Stimulated activated CD8-positive, alpha-beta memory T cell treated with anti-CD3 and anti-CD28 coated beads, Interleukin-7, amount 100 ng/mL, for 4 hours (primary cell): ENCODE measurements at places on chromosomes 3 and 15.

GRCh38 chr3:107943786-107944523 is 146.9 kb downstream of the CD47 start:
- DNase-seq, result no peak

- DNase-seq, result no peak
Measured at GRCh38 chr3:129330409-129330808, 51.7 kb downstream of the HMCES start.

DNA sequence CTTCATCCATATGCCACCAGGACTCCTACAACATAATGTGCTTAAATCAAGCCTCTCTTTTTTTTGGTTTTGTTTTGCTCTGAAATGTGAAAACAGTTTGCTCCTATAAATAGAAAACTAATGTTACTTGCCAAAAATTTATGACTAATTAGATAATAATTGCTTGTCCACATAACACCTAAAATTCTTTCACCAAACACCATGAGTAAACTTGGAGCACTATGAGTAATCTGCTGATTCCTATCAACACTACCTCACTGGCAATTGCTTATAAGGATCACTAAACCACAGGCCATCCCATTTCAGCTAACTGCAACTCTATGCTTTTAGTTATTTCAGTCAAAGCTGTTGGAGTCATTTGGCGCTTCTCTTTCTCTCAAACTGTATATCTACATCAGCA is 252.7 kb downstream of the EPHA3 start:
- DNase-seq, result no peak

DNA sequence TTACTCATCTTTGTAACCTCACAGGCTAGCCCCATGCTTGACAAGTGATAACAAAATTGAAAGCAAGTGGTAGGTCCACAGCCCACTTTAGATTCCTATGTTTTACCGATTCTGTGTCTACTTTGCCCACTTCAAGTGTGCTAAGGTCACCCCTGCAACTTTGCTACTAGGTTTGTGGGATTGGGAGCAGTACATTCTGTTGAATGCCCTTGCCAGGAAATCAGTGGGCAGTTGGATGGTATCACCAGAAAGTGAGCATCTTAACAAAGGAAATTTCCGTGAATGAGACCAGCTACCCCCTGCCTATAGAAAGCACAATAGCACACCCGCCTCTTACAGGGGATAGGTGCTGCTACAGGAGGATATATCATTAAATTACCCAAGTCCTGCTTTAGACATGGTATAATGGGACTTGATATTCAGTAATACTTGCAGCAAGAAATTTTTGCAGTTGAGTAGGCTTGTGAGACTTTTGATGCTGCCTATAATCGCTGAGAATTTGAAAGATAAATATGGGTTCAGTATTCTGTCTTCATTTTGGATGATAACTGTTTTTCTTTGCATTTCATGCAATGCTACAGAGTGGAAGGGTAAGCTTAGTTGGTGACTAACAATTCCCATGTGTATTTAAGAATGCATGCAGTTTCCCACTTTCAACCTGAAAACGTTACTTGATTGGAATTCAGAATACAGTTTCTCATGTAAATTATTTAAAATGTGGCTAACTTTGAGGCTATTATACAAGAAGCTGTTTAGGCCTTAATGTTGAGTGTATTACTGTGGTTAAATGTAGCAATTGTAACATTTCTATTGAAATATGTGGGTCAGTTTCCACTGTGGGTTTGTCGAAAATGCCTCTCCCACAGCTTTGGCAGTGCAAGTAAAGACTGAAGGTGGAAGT is 9.5 kb downstream of the EBLN2 start:
- no peak for DNase-seq

DNA sequence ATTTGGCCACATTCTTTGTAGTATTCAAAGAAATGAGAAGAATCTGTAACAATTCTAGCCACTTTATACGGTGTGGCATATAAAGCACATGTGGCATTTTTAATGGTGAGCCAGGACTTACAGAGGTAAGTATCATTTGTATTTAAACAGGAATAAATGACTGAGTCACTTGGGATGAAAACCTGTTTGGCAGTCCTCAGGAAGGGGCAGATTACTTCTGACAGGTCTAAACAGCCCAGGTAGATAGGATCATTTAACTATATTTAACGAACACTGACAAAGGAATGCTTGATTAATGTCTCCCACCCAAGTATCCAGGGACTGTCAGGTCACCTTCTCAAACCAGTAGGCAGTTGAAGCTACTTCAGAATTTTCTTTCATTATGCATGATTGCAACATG is 241.5 kb upstream of the SATB1 start:
- DNase-seq, result no peak

- no peak for DNase-seq
Measured at GRCh38 chr3:117490716-117491115, 781.1 kb downstream of the TUSC7 start.

GRCh38 chr3:160616311-160616710 is 50.9 kb upstream of the KPNA4 start:
- DNase-seq, result no peak

GRCh38 chr3:108001457-108001856 is 89.4 kb downstream of the CD47 start:
- DNase-seq, result no peak

DNA sequence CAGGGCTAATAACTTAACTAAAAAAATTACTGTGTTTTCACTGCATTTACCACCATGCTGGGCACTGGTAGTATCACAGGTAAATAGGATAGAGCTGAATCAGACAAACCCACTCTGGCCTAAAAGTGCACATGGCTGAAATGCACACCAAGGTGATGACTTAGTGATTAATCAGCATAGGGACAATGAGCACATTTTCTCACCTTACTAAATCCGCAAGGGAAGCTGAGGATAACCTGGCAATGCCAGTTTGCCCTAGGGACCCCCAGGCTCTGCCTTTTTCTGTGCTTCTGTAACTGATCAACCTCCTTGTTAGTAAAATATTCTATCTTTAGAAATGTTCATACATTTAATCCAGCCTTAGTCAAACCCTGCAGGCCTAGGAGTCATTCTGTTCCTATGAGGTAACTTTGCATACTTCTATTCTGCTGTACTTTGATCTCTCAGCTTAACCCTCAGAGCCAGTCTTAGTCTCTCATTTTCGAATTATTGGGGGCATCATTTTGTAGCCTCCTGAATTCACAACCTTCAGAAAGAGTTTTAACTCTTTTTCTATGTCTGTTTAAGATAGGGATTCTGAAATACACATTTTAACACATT is 562.9 kb upstream of the KCNMB2 start:
- no peak for DNase-seq

DNA sequence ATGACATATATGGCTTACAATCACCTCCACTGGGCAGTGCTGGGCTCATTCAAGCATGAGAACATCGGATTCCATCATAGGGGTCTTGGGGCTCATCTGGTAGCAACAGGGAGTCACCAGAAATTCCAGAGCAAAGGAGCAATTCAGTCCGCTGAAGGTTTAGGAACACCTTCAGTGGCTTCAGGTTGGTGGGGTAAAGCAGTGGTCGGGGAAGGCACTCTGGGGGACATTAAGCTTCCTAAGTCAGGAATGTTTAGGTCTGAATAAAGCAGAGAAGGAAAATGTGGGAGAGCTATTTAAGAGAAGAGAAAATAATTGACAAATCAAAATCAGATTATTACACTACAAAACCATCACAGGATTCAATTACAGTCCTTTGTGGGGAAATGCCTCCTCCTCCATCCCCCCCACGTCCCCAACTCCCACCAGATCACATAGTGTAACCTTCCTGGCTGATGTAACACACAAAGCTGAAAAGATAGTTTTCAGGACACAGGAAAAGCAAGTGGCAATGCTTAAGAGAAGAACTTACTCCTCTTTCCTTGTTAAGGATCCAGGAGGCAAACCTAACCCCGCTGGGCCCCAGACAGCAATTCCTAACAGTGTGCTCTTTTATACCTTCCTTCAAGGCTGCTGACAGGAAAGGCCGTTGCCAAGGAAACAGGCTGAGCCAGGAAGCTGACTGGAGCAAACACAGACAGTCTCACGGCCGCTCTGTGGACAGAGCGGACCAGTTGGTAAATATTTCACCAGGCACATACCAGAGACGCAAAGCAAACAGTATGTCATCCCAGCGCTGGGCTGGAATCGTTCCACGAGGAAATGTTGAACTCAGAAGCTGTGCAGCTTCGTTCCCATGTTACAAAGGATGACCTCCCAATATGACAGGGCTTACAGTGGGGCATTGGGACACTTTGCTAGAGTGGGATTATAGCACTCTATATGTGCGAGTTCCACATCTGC is 57.5 kb upstream of the LMCD1 start:
- DNase-seq, result no peak

DNA sequence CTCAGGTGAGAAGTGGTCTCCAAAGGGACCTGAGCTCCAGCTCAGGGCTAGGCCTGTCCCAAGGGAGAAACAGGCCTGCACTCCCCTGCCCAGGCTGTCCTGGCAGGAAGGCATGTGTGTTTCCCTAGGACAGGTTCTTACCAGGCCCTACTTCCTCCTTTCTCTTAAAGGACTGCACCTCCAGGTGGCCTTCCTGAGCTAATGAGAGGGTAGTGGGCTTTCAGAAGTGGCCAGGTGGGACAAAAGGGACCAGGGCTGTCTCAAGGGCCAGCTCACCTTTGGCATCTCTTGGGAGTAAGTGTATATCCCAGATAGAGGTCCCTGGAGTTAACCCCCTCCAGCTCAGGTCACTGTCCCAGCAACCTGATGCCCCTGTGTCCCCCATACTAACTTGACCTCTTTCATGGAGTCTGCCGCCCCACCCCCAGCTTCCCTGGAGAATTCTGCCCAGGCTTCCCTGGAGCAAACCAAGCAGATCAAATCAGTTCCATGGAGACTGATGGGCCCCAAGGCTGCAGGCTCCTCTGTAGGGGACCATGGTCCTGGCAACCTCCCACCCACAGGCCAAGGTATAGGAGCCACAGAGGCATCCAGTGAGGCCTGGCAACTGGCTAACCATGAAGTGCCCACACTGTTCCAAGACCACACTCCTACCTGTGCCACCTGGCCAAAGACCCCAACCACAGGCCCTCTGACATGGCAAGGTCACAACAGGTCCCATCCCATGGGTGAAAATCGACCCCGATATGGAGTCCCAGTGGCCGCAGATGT is 67.6 kb downstream of the ZNF445 start:
- DNase-seq, result no peak

DNA sequence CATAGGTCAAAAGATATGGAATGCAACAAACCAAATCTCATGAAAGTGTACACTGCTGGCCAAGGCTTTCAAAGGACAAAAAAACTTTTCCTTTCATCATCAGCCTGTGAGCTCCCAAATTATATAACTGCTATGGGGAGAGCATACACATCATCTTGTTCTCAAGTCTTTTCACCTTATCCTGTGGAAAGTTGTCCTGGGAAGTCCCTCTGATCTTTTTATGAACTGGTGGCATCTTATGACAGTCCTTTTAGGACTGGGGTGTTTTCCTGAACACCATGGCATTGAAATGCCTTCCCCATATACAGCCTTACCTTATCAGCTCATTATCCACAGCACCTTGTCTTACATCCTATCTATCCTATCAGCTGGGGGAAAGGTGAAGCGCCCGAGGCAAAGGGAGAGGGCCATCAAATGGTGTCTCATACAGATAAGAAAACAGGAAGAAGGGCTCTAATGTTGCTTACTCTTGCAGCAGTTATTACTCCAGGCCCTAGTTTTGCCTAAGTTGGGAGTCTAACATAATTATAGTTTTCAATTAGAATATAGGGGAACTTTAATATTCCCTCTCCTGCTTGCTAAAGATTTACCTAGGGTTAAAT is 61.5 kb upstream of the GOLIM4 start:
- no peak for DNase-seq
